ENCODE measurements at places on chromosomes 2 and 18. TPM values are rescaled to one million over a fixed set of nuclear protein-coding genes. Genes with fewer than 3 reads are reported as not detected.

The CAMKMT gene
- total RNA-seq, result 14.8 TPM

The ZNF512 gene
- total RNA-seq, result 26.4 TPM

The BOLL gene
- not detected for total RNA-seq

The RAB6C gene
- not detected for total RNA-seq

The UBXN2A gene
- total RNA-seq, result 13.9 TPM

The ZC3H8 gene
- total RNA-seq, result 16.8 TPM

The SLC9A2 gene
- total RNA-seq, result not detected

The UBE2E3 gene
- 24.1 TPM for total RNA-seq

The TMEM37 gene
- total RNA-seq, result not detected

The REG3G gene
- total RNA-seq, result not detected

The CTIF gene
- 7.3 TPM for total RNA-seq

DNA sequence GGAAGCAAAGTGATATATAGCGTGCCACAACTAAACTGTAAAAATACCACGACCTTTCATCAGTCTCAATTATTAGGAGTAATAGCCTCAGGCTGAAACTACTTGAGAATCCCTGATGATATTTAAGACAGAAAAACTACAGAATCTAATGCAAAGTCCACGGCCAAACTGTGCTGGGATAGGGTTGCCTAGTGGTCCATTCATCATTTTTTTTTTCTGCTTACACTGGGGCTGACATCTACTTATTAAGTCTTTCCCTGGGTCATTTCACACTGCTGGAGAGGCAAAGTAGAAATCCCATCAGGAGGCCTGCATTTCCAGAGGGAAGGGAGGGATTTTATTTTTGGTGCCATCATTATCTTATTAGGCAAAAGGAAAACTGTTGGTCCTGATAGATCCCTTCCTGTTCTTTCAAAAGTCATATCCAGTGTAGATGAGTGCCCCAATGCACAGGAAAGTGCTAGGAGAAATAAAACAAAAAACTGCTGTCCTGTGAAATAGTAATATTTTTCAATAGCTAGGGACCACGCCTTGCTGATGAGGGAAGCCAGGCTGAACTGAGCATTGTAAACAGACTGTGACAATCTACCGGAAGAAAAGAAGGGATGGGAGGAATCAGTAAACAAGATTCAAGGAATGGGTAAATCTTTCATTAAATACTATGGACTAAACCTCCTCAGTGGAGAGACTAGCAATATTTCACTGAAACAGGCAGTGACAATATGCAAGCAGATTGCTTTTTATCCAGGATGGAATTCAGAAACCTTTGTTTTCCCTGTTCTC is 644.3 kb downstream of the IRS1 start:
- DNase-seq, result no peak

GRCh38 chr2:172172513-172173173 is 69.9 kb upstream of the DLX2 start:
- DNase-seq, result peak; percentile 41

- DNase-seq, result no peak
Measured at GRCh38 chr2:45282646-45283045, 273.4 kb upstream of the SIX2 start.

GRCh38 chr2:109408043-109408335 is 205.8 kb downstream of the SEPTIN10 start:
- no peak for DNase-seq

GRCh38 chr2:64586883-64587481 is 62.9 kb downstream of the AFTPH start:
- no peak for DNase-seq

GRCh38 chr2:18977409-18977808 is 381.0 kb downstream of the OSR1 start:
- no peak for DNase-seq

DNA sequence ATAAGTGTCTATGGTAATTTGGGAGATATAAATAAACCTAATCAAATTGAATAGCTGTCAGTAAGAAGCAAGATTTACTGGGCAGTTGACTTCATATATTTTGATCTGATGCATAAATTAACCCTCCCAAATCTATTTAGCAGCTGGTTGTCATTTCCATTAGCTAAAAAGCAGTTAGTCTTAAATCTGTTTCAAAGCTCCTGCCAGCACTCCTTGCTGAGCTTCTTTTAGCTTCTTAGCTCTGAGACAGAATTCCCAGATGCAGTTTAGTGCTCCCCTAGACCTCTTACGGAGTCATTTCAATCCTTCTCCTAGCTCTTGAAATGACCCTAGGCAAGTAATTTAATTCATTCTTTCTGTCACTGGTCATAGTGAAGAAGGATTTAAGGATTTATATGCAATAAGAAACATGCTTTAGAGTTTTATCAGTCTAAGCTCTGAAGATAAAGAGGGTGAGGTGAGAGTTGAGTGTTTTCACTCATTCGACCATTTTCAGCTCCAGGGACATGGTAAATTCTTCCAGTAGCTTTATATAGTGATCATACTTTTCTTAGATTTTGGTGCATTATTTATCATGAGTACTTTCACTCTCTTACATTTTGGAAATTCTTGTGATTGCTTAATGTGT is 98.9 kb downstream of the PHLPP1 start:
- no peak for DNase-seq

DNA sequence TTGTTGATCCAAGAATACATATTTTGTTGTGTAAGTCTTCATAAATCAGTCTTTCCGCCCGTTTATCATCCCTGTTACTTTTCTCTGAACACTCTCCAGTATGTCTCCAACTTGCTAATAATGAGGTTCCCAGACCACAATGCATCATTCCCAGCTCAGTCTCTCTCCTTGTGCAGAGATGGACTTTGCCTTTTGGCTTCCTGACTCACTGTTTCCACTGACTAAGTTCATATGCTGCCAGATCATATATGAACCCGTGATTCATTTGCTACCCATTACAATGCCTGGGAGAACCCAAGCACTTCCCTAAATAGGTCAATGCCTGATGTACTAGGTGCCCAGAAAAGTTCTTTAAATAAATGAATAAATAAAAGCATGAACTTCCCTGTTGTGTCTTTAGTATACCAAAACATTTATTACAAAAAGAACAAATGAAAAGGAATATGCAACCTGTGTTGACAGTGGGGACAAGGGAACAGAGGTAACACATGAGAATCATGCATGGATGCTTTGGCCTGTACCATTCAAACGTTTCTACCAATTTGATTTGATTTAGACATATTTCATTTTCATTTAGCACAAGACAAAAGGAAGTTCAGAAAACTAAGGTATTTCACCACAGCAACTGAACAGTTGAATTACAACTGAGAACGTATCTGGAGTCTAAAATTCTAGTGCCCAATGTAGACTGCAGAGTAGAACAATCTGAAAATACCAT is 215.4 kb upstream of the HNRNPA3 start:
- no peak for DNase-seq

GRCh38 chr2:84217456-84217855 is 241.6 kb downstream of the SUCLG1 start:
- DNase-seq, result no peak

- DNase-seq, result no peak
Measured at GRCh38 chr2:3305952-3306351, 71.7 kb downstream of the EIPR1 start.

DNA sequence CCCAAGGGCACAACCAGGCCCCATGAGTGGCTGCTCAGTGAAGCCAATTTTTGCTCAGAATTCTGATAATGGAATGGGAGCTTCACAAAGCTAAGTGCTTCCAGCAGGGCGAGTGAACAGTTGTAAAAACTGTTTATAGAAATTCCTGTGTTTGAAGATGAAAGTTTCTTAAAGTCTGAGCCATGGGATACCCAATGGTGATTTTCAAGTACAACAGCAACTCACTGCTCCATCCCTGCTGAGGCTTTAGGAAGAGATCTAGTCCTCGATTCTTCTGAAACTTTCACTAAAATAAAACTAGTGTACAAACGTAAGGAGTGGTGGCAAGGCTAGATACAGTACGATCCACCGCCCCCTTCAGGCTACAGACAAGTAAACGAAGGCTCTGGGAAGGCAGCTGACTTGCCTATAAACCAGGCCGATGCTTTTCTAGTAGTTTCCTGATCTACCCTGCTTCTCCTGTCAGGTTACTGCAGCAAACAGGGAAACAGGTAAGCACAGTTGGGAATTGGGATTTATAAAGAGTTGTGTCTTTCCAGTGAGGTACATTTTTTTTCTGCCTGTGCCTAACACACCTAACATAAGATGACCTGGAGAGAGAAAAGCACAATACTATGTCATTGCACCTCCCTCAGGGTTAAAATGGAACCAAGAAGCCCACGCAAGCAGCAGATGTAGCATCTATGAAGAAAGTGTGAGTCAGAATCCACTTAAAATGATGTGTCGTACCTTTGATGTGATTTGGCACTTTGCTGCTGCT is 108.7 kb downstream of the UXS1 start:
- peak; percentile 51 for DNase-seq

DNA sequence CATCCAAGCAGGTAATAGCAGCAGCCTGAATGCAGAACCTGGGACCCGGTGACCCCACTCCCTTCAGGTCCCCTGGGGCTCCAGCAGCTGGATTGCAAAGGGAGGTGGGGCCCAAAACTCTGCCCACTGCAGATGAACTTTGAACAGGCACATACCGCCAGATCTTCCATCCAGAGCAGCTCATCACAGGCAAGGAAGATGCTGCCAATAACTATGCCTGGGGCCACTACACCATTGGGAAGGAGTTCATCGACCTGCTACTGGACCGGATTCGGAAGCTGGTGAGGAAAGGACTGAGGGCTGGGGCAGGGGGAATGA is 9.2 kb upstream of the DNAJB2 start:
- no peak for DNase-seq

- no peak for DNase-seq
Measured at GRCh38 chr2:237149425-237149824, 63.7 kb downstream of the COPS8 start.

DNA sequence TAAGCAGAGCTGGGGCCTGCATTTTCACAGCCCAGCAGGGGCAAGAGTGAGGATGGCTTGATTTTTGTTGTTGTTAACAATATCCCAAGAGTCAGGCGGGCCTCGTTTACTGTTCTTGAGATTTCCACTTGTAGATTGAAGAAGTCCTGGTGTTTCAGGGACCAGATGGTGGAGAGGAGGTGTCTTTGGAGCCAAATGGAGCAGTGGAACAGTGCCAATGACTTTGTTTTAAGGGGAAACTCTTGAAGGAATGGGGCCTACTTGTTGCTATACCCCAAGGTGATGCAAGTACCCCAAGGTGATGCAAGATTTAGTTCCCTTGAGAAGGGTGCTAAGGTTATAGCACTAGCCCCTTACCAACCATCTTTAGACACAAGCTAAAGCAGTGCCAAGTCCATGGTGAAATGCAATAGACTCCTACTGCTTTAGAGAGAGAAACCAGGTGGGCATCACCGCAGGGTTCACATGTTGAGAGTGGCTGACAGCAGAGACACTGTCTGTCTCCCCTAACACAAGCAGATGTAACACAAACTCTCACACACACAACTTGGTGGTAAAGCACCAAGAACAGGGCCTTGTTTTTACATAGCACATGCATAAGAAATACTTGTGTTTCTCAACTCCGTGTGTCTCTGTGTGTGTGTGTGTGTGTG is 44.0 kb downstream of the HK2 start:
- no peak for DNase-seq

DNA sequence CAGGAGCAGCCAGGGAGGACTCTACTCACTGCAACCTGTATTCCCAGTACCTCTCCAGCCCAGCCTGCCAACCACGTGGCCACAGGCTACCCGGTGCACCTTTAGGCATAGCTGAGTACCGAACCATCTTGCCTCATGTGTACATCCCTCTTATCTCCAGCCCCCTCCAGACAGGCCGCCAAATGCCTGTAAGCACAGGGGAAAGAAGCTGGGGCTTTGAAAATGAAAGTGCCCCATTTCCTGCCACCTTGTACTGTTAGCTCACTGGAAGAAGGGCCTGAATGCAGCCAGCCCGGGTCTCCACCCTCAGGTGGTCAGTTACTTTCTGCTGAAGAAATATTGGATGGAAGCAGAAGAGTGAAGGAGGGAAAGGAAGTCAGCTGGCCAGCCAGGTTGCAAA is 27.2 kb upstream of the RFX8 start:
- DNase-seq, result no peak

DNA sequence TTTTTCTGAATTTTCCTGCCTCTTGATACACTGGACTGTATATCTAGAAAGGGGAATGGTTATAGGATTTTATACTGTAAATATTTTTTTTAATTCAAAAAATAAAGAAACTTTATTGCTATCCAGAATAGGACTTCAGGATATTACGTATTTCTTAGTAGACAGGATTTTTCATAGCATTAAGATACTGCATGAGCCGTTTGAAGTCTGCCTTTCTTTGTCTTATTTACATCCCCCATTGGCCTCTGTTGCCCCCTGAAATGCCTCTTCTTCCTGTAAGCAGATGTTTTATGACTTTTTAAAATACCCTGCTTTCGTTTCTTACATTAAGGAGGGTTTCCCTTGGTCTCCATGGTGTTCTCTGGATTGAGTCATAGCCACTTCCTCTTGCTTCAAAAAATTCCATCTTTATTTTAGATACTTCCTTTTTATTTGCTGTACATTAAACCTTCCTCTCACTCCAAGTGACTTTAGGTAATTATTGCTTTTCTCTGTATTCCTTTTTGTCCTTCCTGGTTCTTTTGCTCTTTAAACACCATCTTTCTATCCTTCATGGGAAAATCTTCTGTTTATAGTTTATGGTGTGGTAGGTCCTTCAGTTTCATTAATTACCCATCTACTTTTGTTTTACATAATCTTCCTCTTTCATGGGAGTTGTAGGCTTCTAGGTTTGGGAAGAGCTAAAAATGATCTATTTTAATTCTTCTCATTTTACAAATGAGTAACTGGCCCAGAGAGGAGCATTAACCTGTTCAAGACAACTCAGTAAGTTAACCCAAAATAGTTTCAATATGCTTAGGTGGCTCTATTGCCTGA is 72.6 kb downstream of the ZNF532 start:
- no peak for DNase-seq

- no peak for DNase-seq
Measured at GRCh38 chr18:8081872-8082553, 514.9 kb downstream of the PTPRM start.

- DNase-seq, result no peak
Measured at GRCh38 chr2:41495050-41495449, 552.8 kb upstream of the PKDCC start.

DNA sequence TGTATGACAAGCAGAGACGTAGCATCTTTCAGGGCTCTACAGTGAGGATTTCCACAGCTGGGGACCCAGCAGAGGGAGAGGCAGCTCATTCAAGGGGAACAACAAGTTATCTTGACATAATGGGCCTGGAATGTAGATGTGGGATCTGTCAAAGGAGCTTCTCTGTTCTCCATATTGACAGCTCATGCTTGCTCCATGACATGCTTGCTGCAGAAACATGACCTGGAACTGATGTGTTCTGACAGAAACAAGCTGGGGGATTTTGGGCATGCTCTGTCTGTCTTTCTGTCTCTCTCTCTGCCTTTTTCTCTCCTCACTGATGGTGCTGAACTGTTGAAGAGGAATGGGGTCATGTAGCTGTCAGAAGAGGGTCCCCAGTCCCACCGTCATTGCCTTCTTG is 79.6 kb downstream of the MMADHC start:
- no peak for DNase-seq

Data from T-helper 17 cell (primary cell).